ENCODE measurements at places on chromosomes 3 and 15.
A peak's percentile ranks its signal among the peaks of the same experiment; 100 is the strongest.

DNA sequence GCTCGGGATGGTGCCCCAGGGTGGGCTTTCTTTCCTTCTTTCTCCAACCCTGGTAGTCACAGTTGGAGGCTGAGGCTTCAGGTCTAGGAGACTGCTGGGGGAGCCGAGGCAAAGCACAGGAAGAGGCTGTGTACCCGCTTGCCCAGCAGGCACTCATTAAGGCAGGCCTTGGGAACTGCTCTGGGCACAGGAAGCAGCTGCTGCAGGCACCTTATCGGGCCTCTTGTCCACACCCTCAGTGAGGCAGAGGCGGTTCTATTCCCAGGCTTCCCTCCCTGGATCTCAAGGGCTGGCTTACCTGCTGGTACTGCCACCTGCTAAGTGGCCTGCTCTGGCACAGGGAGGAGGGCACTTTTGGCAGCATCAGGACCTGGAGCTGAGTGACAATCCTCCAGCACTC lies 15.8 kb upstream of the GRM2 start:
- DNase-seq: peak; percentile 35

GRCh38 chr15:41605566-41605965 lies 46.6 kb downstream of the TYRO3 start:
- no peak for DNase-seq

GRCh38 chr3:182487143-182487542 lies 306.2 kb upstream of the ATP11B start:
- no peak for DNase-seq

DNA sequence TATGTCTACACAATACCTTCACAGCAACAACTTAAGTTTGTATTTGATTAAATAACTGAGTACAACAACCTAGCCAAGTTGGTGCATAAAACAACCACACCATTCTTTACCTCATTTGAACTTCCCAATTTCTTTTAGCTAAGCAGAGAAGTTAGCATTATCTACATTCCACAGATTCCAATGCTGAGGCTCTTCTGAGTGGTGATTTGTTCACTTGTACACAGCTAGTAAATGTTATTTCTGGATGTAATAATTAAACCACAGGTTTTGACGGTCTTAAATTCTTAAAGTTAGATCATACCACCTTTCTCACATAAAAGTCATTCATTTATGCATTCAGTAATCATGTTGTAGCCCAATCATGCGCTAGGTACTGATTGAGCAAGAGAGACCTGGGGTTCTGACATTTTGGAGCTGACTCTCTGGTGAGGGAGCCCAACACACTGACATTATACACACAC lies 102.5 kb downstream of the SST start:
- peak; percentile 48 for DNase-seq

DNA sequence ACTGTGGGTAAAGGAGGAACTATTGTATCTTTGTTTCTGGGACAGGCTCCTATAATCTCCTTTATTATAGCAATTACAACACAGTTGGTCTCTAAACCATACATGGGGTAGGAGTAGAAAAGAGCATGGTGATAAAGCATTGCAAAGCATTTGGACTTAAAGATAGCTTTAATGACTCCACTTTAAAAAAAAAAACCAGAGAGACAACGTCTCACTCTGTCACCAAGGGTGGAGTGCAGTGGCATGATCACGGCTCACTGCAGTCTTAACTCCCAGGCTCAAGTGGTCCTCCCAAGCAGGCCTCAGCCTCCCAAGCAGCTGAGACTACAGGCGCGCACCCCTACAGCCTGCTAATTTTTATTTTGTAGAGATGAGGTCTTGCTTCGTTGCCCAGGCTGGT lies 68.2 kb downstream of the DENND4A start:
- DNase-seq: peak; percentile 54

GRCh38 chr3:24981924-24982323 lies 446.1 kb upstream of the RARB start:
- no peak for DNase-seq

DNA sequence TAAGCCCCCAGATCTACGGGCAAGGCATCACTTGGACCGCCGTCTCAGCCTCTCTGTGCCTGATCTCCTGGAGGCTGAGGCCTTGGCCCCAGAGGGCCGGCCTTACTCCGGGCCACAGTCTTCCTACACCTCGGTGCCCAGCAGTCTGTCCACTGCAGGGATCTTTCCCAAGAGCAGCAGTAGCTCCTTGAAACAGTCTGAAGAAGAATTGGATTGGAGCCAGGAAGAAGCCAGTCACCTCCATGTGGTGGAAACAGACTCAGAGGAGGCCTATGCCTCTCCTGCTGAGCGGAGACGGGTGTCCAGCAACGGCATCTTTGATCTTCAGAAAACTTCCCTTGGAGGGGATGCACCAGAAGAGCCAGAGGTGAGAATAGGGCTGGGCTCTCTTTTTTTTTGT lies 67.0 kb downstream of the MCTP2 start:
- DNase-seq: peak; percentile 71

DNA sequence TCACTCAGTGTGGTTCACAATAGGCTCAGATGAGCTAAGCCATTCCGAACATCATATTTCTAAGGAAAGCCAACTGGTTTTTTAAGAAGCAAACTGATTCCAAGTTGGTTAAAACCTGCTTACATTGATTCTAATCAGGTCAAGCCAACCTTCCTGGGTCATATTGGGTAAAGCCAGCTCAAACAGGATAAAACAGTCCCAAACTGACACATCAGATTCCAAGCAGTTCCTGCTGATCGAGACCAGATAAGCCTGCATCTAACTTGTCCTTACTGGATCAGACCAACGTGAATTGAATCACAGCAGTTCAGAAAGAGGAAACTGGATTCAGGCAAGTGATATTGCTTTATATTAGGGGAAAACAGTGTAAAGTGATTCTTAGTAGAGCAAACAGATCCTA lies 18.6 kb upstream of the THSD4 start:
- DNase-seq: no peak

DNA sequence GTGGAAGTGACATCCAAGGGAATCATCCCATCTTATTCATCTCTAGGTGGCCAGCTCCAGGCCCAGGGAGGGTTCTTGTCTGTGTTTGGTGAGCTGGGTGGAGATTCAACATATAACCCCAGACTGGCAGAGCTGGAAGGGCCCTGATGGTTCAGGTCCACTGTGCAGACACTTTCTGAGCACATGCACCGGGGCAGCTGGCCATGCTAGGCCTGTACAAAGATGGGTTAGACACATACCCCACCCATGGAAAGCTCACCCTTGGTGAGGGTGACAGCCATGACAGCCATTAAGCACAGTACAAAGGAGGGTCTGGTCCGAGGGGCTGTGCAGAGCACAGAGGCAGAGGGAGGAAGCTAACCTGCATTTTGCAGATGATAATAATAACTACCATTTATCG lies 100.4 kb downstream of the CORO2B start:
- DNase-seq: no peak

DNA sequence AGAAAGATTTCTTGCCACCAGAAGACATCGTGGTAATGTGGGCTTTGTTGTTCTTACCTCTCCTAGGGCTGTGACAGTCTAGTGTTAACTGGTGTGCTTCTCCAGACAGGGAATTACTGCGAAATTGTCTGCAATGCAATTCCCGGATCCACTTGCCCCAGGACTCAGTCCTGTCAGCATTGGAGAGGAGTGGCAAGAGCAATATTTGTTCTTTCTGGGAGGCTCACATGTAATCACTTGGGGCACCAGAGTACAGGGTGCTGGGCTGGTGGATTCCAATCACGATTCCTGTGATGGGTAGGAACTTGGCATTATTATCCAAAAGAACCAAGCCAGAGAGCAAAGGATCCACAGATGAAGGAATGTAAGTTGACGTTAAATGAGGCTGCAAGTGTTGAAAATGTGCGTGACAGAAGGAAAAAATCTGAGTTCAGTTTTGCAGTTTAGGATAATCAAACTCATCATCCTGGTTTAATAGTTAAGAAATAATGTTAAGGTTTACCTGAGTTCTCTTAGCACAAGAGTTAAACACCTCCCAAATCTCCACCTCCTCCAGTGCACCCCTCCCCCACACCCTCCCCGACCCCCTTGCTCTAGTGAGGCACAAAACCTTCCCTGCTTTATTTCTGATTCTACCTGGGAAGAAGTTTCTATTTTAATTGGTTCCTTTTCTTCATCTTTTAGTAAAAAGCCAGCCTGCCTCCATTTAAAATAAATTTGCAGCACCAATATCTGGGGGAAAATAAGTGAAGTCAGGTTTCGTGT lies 79.2 kb downstream of the GMPS start:
- no peak for DNase-seq

DNA sequence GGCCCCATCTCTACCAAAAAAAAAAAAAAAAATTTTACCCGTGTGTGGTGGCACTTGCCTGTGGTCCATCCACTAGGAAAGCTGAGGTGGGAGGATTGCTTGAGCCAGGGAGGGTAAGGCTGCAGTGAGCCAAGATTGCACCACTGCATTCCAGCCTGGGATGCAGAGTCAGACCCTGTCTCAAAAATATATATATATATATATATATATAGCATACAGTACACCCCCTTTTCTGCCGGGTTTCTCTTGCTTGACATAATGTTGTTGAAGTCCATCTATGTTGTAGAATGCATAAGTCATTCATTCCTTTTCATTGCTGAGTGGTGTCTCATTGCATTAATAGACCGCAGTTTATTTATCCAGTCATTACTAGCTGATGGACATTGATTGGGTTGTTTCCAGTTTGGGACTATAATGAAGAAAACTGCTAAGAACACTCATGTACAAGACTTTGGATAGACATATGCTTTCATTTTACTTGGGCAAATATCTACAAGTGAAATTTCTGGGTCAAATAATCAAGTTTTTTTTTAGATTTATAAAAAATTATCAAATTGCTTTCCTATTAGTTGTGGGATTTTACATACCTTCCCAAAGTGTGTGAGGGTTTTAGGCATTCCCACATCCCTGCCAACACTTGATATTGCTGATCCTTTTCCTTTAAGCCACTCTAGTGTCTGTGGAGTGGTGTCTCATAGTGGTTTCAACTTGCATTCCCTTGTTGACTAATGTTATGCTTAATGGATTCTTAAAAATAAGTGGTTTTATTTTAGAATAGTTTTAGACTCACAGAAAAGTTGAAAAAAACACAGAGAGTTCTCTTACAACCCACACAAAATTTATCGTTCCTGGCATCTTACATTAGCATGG lies 2.1 kb upstream of the PRR20G start:
- no peak for DNase-seq

GRCh38 chr3:161644891-161645635 lies 148.5 kb downstream of the OTOL1 start:
- no peak for DNase-seq

- DNase-seq: no peak
These were observed 127.4 kb upstream of the MLF1 start for GRCh38 chr3:158443632-158444031.

DNA sequence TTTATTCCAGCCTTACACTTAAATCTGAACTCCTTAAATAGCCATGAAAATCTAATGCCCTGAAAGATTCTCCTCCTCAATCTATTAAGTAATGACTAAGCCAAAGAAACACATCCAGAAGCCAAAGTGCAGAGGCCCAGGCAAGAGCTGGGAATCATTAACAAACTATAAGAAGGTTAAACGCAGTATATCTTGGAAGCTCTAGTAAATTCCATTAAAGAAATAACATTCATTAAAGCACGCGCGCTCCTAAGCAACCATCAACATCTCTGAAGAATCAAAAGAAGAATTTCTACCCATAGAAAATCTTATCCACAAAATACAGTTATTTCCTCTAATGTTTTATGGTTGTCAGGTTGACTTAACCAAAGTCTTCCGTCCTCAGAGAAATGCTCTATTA lies 29.5 kb downstream of the MB21D2 start:
- DNase-seq: no peak

DNA sequence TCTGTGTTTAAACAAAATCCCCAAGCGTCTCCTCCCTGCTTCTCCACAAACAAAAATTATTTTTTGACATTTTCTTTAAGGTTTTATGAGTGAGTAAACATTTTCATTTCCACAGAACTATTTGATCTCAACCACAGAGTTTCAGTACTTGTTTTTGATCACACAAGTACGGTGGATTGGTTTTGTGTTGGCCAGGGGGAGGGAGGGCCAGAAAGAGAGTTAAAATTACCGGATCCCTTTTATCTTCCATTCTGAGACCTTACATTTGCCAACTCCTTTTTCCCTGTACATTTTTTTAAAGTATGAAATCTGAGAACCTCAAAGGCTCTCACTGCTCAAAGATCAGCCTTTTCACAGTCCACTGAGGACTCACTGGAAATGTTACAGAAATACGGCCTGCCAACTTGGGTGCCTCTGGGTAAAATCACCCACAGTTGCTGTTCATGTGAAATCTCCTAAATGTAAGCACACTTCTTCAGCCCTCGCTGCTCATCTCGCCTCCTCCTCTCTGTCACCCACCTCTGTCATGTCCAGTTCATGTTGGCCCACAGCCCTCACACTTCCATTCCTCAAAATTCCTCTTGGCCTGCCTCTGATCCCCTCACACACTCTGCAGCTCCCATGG lies 1.7 kb downstream of the HOMER2 start:
- DNase-seq: no peak

GRCh38 chr3:163476179-163476578 lies 1602.1 kb downstream of the SI start:
- peak; percentile 2 for DNase-seq

- DNase-seq: no peak
These were observed 22.2 kb downstream of the MESD start for GRCh38 chr15:80967451-80967850.

- DNase-seq: no peak
These were observed 59.1 kb upstream of the COL8A1 start for GRCh38 chr3:99579246-99579645.

DNA sequence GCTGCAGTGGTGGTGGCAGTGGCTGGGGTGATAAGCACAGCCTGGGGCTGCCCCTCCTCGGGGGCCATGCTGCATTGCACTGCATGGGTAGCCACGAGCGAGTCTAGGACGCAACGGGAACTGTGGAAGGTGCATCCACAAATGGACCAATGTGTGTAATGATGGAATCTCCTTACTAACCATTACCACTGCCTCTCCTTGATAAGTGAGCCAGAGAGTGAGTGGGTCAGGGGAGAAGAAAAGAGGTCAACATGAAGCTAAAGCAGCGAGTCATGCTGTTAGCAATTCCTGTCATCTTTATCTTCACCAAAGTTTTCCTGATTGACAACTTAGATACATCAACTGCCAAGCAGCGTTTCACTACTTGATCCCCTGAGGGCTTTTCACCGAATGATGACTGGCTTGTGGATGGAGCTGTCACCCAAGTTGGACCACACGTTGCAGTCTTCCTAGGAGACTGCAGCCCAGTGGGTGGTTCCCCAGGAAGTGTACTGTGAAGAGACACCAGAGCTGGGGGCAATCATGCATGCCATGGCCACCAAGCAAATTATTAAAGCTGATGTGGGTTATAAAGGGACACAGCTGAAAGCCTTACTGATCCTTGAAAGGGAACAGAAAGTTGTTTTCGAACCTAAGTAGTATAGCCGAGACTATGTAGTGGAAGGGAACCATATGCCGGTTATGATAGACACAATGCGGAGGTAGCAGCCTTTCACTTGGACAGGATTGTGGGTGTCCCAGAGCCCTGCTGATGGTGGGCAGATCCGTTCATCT lies 20.6 kb downstream of the SAMD7 start:
- no peak for DNase-seq

- DNase-seq: peak; percentile 15
These were observed 1031.7 kb upstream of the CFAP20DC start for GRCh38 chr3:60081381-60082095.

- DNase-seq: no peak
These were observed 195.1 kb downstream of the DTWD1 start for GRCh38 chr15:49815950-49816349.
